ENCODE measurements at places on chromosomes 7 and 10.

- no peak for DNase-seq
These were observed 166.4 kb downstream of the MAD1L1 start for GRCh38 chr7:2066251-2066919.

GRCh38 chr7:111933609-111934008 lies 272.6 kb downstream of the DOCK4 start:
- DNase-seq = no peak

GRCh38 chr7:116886543-116887156 lies 24.3 kb downstream of the CAPZA2 start:
- no peak for DNase-seq

- no peak for DNase-seq
These were observed 260.2 kb upstream of the TMEM72 start for GRCh38 chr10:44650691-44651661.

GRCh38 chr7:134945691-134946090 lies 40.6 kb upstream of the AGBL3 start:
- DNase-seq = no peak

DNA sequence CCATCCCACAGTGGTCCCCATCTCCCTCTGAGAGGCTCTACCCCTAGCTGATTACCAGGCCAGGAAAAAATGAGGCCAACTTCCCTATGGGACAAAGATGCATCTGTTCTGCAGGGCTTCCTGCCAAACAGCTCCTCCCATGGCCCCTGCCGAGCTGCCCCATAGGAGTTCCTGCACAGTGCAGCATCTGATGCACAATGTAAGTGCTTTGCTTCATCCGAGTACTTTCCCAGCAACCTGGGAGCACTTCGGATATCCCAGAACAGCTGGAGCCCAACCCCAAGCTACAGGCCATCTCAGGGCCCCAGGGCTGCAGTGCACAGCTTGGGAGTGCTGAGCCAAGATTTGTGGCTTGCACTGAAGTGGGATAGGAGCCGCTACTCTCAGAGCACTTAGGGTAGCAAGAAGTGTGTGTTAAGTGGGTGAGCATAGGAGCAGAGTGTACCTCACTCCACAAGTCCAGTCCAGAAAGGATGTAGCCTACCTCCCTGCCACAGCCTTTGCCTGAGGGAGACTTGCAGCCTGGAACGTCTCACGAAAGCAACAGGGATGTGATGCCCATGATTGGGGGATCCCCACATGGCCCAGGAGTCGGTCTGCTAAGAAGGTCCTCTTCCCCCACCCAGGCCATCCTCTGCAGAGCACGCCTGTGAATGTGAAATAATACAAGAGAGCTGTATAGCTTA lies 209.6 kb upstream of the VWC2 start:
- no peak for DNase-seq

GRCh38 chr10:11713186-11713743 lies 28.9 kb upstream of the ECHDC3 start:
- no peak for DNase-seq

DNA sequence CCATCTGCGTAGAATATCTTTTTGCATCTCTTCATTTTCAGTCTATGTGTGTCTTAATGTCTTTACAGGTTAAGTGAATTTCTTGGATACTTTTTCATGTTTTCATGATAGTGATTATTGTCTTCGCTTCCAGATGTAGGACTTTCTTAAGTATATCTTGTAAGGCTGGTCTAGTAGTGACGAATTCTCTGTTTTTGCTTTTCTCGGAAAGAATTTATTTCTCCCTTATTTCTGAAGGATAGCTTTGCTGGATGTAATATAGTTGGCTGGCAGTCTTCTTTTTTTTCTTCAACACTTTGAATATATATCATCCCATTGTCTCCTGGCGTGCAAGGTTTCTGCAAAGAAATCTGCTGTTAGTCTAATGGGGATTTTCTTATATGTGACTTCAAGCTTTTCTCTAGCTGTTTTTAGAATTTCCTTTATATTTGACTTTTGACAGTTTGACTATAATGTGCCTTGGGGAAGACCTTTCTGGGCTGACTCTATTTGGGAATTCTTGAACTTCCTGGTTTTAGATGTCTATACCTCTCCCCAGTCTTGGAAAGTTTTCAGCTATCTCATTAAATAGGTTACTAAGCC lies 14.3 kb downstream of the GTPBP4 start:
- DNase-seq = no peak

- DNase-seq = no peak
These were observed 589.1 kb upstream of the FOXK1 start for GRCh38 chr7:4093035-4093434.

DNA sequence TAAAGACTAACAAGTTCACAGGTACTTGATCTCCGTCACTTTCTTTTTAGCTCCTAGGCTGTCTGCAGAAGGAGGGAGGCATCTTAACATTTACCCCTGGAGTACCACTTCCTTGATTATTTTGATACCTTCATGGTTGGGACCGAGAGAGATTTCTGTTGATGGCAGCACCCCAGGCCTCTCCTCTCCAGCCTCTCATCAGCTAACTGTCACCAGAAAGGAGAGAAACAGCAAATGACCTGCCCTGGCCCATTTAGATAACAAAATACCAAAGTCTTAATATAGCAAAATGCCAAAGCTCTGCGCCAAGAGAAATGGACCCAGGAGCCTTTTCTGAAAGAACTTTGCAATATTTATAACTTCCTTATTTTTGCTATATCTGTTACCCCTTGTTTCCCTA lies 30.0 kb upstream of the KLHL7 start:
- DNase-seq = no peak

DNA sequence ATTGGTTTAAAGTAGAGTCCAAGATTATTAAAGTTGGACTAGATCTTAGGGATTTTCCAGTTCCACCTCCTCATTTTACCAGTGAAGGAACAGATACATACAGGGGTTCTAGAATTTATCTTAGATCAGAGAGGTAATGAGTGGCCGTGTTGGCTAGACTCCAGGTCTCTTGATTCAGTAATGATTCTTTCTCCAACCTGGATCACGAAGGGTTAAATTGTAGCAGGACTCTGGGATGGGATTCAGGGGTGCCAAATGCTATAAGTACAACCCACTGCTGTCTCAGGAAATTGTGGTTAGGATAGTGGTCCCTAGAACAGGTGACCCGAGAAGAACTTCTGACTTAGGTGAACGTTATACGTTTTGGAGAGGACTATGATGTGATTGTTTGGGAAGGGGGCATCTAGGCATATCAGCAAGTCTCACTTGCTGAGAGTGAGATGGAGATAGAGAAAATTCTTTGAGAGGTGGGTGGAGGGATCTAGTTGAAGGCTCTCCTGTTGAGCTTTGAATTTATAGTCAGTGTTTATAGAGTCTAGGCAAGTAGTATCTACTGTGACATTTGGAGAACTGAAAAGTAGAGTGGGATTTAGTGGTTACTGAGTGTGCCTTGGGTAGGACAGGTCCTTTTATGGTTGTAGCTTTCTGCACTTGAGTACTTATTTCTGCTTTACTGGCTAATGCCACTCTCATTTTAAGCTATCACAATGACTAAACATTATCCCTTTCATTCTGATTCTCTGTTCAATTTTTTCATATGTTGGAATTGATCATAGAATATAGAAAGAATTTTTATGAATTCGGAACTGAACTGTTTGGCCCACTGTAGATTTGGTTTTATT lies 58.3 kb downstream of the ST7 start:
- no peak for DNase-seq

- no peak for DNase-seq
These were observed 106.2 kb downstream of the CUX1 start for GRCh38 chr7:101923602-101923985.

DNA sequence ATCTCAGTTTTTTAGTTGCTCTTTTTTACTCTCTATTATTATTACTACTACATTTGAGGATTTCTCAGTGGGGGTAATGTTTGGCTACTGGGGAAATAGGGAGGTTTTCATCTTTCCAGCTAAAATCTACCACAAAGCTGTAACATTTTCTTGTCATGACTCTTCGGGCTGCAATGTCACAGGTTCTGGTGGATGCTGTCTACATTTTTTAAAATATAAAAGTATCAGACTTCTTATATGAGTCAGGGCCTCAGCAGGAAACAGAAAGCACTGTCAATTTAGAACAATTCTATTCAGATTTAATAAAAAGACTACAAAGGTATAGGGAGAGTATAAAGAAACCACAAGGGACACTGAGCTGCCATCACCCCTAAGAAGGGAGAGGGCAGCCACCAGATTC lies 61.6 kb downstream of the DNAJC12 start:
- DNase-seq = no peak

DNA sequence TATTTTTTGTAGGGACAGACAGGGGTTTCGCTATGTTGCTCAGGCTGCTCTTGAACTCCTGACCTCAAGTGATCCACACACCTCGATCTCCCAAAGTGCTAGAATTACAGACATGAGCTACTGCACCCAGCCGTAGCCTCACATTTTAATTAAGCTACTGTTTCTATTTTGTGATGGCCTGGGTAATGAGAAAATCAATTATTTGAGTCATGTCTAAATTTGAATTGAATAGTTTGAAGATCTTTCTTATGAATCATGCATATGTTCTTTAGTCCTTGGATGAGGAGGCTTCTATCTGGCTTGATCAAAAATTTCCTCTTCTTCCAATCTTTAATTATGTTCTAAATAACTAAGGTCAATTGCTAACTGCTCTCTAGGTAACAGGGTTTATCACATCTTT lies 175.0 kb downstream of the REEP3 start:
- DNase-seq = no peak

DNA sequence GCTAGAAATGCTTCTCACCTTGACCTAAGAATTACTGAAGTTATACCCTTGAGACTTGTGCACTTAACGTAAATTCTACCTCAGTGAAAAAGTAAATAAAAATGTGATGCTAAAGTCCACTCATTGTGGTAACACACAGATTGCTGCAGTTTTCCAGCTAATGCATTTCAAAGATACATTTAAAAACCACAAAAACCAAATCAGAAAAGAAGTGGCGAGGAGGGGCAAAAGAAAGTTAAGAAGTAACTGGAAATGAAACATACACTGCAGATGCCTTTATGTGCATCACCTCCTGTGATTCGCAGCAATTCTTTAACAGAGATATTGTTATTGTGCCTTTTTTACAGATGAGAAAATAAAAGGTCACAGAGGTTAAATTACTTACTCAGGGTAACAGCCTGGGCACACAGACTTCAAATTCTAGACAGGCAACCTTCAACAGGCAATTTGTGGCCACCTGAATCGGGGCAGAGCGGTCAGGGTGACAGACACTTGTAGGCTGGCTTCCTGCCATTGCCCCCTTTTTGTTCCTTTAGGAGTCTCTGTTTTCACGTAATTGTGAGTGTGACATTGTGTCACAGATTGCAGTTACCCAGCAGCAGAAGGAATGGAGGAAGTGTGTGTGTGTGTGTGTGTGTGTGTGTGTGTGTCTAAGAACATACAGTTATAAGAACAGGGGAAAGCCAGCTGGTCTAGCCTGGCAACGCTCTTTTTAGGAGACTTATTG lies 1.9 kb downstream of the WIPF3 start:
- DNase-seq = no peak

DNA sequence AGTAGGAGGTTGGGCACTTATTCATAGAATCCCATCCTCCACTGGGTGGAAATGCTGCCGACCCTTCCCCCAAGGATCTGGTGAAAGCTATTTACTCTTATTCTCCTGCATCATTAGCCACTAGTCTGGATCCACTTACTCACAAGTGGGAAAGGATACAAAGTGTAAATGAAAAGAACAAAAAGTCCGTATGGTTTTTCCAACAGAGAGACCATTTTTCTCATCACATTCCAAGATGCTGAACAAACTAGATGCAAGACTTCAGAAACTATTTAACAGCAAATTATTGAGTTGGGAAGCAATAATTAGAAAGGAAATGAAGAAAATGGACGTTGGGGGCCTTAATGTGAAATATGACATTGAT lies 242.4 kb upstream of the GLI3 start:
- DNase-seq = no peak

DNA sequence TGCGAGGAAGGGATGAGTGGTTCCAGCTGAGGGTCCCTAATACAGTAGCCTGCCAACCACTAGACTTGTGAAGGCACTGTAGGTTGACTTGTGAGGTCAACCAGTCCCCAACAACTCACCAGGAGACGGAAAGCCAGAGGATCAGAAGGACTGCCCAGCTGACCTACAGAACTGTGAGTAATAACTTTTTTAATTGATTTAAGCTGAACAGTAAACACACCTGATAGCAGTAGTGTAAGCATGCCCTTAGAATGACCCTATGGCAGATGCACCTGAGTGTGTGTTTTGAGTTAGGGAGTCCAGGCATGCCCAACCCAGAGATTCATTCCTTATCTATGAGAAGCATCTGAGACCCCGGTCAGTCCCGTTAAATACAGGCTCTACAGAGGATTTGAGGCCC lies 14.1 kb downstream of the PRLHR start:
- DNase-seq = no peak

GRCh38 chr7:157188091-157188665 lies 49.5 kb downstream of the UBE3C start:
- no peak for DNase-seq

DNA sequence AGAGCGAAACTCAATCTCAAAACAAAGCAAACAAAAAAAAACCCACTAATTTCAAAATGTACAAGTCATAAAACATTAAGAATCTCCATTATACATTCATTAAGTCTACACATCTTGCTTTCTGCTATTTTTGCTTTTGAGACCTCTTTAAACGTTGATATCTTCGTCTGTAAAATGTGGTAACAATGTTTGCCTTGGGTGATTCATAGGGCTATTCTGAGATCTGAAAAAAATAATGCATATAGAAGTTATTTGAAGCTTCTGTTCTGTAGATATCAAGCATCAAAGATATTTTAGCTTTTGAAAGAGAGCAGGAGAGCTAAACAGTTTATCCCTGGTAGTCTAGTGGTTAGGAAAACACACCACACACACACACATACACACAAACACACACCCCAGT lies 158.1 kb upstream of the PLXDC2 start:
- DNase-seq = no peak

DNA sequence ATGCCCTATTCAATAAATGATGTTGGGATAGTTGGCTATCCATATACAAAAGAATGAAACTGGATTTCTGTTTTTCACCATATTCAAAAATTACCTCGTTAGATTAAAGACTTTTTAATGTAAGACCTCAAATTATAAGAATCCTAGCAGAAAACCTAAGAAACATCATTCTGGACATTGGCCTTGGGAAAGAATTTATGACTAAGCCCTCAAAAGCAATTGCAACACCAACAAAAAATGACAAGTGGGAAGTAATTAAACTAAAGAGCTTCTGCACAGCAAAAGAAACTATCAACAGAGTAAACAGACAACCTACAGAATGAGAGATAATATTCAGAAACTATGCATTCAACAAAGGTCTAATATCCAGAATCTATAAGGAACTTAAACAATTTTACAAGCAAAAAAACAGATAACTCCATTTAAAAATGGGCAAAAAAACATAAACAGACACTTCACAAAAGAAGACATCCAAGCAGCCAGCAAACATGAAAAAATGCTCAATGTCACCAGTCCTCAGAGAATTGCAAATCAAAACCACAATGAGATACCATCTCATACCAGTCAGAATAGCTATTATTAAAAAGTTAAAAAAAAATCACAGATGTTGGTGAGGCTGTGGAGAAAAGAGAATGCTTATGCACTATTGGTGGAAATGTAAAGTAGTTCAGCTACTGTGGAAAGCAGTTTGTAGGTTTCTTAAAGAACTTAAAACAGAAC lies 309.8 kb downstream of the AHR start:
- DNase-seq = no peak

Measured in adrenal gland (tissue), 19 donors.